ENCODE measurements at places on chromosomes 2 and 18. TPM values are rescaled to one million over a fixed set of nuclear protein-coding genes. Genes with fewer than 3 reads are reported as not detected.

Gene IMPACT
- total RNA-seq: 38.0 TPM

Gene SULT1C2
- total RNA-seq: 67.4 TPM

Gene SANBR
- total RNA-seq: 9.0 TPM

Gene COL4A3
- 48.8 TPM for total RNA-seq

Gene SLC25A12
- 24.8 TPM for total RNA-seq

Gene ASXL3
- total RNA-seq: 10.4 TPM

Gene TTC39C
- total RNA-seq: 17.4 TPM

Gene HTRA2
- 30.8 TPM for total RNA-seq

Gene PAX8
- 607 TPM for total RNA-seq

Gene TLX2
- not detected for total RNA-seq

Gene ALK
- total RNA-seq: 0.13 TPM

Gene CCDC150
- total RNA-seq: 2.3 TPM

Gene NYAP2
- 0.66 TPM for total RNA-seq

Gene PTPRN
- total RNA-seq: not detected

Gene ALMS1
- 26.2 TPM for total RNA-seq

Gene CCDC85A
- total RNA-seq: 2.1 TPM

Gene APLF
- total RNA-seq: 5.9 TPM

Gene LYPD1
- 11.1 TPM for total RNA-seq

Gene HRH4
- not detected for total RNA-seq

Gene RGPD8
- 13.8 TPM for total RNA-seq

Gene CHST10
- 7.1 TPM for total RNA-seq

Gene HOXD13
- total RNA-seq: not detected

Gene NEDD4L
- 90.8 TPM for total RNA-seq

Gene EFR3B
- 1.1 TPM for total RNA-seq

Gene ZEB2
- total RNA-seq: 136 TPM

Gene RESP18
- not detected for total RNA-seq

Gene GCFC2
- 26.7 TPM for total RNA-seq

Gene ANTXR1
- total RNA-seq: 42.6 TPM

Gene IHH
- 0.88 TPM for total RNA-seq

Gene KCNF1
- total RNA-seq: 0.63 TPM

Gene DSG2
- 63.0 TPM for total RNA-seq

Gene WBP1
- 83.9 TPM for total RNA-seq

Gene SCYGR7
- not detected for total RNA-seq

Gene SCG2
- total RNA-seq: 0.57 TPM

Gene TMEM200C
- total RNA-seq: 0.31 TPM

Gene ALS2
- 24.4 TPM for total RNA-seq

Gene TEX51
- total RNA-seq: not detected

Gene MROH2A
- not detected for total RNA-seq

Gene TMEM37
- 59.4 TPM for total RNA-seq

Gene RGPD3
- total RNA-seq: 0.19 TPM

Gene DOK6
- 3.8 TPM for total RNA-seq

Gene REG1B
- total RNA-seq: 11.0 TPM

Gene RELCH
- 39.0 TPM for total RNA-seq

Gene TXNDC2
- total RNA-seq: 0.16 TPM

Gene ABCG5
- total RNA-seq: not detected

Gene LDAH
- total RNA-seq: 20.4 TPM

Gene TMEM18
- total RNA-seq: 24.0 TPM

Gene FAM228A
- total RNA-seq: 0.76 TPM

Gene SF3B6
- total RNA-seq: 74.8 TPM
